ENCODE measurements at places on chromosomes 4 and X.

- no peak for DNase-seq
These were observed 156.0 kb downstream of the PCDH18 start for GRCh38 chr4:137376312-137376711.

DNA sequence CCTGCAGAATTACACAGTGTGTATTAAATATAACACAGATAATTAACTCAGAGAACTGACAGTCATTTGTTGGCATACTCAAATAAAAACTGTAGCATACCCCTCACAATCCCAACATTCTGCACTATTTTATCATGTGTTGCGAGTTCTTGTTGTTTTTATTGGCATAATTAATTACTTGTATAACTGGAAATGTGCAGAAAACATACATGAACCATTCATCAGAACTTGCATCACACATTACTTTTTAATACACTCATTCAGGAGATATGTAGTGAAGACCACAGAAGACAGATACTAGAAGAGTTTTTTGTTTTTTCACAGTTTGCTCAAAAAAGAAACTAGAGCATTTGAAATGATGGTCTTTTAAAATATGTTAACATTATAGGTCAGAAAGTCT lies 74.6 kb upstream of the NEIL3 start:
- DNase-seq = no peak

DNA sequence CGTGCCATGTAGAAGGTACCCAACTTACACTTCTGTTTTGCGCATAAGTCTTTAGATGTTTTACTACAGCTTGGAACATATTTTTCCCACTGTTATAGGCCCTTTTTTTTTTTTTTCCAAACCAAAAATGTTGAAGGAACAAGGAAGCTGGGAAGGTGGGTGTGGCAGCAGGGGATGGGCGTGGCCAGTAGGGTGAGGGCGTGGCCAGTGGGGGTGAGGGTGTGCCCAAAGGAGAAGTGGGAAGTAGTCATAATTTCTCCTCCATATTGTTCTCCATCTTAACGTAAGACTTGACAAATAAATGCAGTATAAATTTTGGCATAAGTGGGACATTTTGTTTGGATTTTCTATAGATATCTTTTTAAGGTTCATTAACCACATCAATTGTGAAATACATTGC lies 30.4 kb downstream of the CLDN22 start:
- DNase-seq = peak; percentile 74

- DNase-seq = no peak
These were observed 133.7 kb downstream of the AMELX start for GRCh38 chrX:11426712-11427452.

GRCh38 chrX:11137543-11138139 lies 26.5 kb downstream of the HCCS start:
- no peak for DNase-seq

- DNase-seq = no peak
These were observed 9.3 kb downstream of the HMX1 start for GRCh38 chr4:8862334-8862733.

DNA sequence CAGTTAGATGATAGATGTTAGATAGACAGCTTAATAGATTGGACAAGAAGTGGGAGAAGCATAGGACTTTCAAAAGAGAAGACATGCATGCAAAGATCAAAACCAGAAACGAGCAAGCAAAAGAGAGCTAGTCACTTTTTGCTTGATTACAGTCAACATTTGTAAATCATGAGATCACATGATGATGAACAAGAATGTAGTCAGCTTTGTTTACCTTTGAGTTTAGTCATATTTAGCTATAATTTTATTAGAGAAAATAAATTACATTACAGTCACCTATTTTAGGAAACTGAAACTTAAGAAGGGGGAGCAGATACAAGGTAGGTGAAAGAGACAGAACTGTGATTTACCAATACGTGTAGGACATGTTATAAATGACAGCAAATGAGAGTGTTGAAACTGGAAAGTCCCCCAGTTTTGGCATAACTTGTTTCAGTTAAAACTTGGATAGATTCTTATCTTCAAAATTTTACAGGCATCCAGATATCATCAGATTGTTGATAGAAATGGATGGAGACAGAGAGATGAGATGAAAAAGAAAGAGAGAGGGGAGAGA lies 1083.1 kb upstream of the PCDH10 start:
- no peak for DNase-seq

- DNase-seq = no peak
These were observed 84.7 kb downstream of the DCTD start for GRCh38 chr4:182832352-182833120.

GRCh38 chr4:152665691-152666395 lies 14.0 kb downstream of the TMEM154 start:
- no peak for DNase-seq
